ENCODE measurements at places on chromosomes 16 and 17.

DNA sequence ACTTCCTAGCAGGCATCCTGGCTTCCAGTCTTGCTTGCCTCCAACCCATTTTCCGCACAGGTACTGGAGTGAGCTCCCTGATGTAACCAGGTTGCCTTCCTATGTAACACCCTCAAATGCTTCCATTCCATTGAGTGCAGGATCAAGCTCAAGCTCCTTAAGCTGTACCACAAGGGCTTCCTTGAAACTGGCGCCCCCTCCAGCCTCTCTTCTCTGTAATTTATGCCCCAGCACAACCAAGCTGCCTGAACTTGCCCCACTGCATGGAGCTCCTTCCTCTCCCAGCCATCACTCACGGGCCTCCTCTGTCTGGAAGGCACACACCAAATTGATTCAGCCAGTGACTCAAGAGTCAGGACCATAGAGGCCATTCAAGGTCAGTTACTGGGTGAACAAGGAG lies 234.8 kb upstream of the RPL38 start:
- no peak for DNase-seq

DNA sequence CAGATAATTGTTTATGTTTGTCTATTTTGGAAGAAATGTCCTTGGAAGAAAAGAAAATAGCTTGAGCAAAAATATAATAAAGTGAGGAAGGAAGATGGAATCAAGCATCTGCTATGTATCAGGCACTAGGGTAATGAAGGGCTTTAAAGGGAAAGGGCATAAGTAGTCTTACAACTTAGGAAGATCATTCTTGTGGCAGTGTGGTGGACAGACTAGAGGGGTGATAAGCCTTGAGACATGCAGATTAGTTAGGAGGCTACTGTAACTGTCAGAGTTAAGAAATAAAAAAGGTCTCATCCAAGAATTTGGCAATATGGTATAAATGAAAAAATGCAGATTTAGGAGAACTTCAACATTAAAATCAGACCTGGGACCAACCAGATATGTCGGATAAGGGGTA lies 14.9 kb downstream of the FAM222B start:
- no peak for DNase-seq

- DNase-seq, result peak; percentile 37
These were observed 1.6 kb downstream of the MRM1 start for GRCh38 chr17:36602924-36603384.

GRCh38 chr17:14042411-14042810 lies 26.9 kb upstream of the COX10 start:
- DNase-seq, result no peak

- DNase-seq, result no peak
These were observed 65.9 kb downstream of the CEP95 start for GRCh38 chr17:64572682-64573154.

GRCh38 chr17:7439462-7440112 lies at the start of gene FGF11:
Gene FGF11 (plus strand): TSS chr17:7439512. CDS start chr17:7439621, 109 bp downstream.
- no peak for DNase-seq

GRCh38 chr17:21177401-21177800 lies 36.6 kb downstream of the TMEM11 start:
- no peak for DNase-seq

- no peak for DNase-seq
These were observed 8.5 kb upstream of the KLHL11 start for GRCh38 chr17:41873559-41874292.

- no peak for DNase-seq
These were observed 441.8 kb downstream of the HS3ST4 start for GRCh38 chr16:26133416-26134093.

DNA sequence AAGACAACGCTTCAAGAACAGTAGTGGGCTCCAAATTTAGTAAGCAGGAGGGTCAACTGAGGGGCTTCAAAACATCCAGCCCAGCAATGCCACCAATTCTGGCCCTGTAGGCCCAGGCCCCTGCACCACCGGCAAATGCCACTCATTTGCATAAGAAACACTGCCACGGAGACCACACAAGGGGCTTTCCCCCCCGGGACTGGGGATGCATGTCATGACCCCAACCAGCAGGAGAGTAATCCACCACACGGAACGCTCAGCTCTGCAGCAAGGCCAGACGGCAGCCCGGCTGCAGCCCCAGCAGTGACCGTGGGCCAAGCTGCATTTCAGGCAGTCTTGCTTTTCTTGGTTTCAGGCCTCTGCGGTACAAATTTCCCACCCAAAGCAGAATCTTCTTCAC lies 14.1 kb downstream of the TMEM11 start:
- no peak for DNase-seq

- DNase-seq, result no peak
These were observed 21.5 kb downstream of the DCAF7 start for GRCh38 chr17:63571632-63572310.

DNA sequence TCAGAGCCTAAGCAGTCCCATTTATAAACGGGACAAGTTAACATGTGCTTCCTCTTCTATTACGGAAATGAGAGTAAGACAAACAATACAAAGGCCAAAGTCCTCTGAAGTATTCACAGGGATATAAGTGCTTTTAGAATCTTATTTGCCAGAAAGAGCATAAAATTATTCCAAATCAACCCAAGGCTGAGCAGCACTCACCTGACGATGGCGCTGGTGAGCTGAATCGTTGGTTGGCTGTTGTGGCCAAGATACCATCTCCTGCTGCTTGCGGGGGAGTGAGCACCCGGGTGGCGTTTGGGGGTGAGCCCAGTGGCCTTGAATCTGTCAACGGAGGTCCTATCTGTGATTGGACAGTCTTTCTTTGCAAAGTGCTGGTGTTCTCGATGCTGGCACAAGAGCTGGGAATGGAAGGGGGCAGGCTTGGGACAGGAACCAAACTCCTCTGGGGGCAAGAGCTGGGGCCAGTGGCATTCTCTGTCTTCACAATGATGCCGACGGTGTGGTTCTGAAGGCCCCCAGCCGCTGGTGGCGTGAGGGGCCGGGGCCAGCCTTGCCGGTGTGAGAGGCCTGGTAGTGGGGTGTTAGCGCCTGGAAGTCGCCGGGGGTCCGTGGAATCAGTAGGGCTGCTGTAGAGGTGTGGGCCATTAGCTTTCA lies 9.5 kb upstream of the DHRS13 start:
- DNase-seq, result no peak

- DNase-seq, result no peak
These were observed 3.7 kb upstream of the TMEM231 start for GRCh38 chr16:75559564-75560372.

GRCh38 chr16:50605733-50606430 lies 57.7 kb downstream of the NKD1 start:
- DNase-seq, result no peak

GRCh38 chr17:73589363-73589980 lies 54.8 kb downstream of the SDK2 start:
- no peak for DNase-seq

- no peak for DNase-seq
These were observed 3.5 kb downstream of the TBX2 start for GRCh38 chr17:61402978-61403800.

- no peak for DNase-seq
These were observed 6.9 kb upstream of the GJD3 start for GRCh38 chr17:40371261-40371929.

DNA sequence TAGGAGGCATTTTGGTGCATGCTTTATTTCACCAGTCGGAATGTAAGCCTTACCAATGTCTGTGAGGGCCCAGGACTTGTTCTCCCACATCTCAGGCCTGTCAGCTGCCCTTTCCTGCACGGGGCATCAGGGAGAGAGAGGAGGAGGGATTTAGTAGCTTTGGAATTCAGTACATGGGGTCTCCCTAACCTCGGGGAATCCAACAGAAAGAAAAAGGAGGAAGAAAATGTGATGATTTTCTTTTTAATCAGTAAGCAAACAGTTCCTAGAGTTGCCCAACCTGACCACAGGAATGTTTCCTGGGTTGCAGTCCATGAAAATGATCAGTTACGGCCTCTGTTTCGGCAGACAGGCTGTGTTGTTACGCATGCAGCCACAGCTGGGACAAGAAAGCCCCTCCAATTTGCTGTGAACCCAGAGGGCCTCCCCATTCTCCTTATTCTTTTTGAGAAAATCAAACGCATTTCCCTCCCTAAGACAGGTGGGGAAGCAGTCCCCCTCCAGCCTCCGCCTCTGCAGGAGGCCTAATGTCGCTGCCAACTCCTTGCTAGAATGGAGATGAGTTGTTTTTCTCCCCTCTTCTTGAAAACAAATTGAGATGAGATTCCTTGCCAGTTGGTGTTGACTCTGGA lies 53.1 kb upstream of the TANGO6 start:
- no peak for DNase-seq

GRCh38 chr17:14693382-14693781 lies 392.5 kb downstream of the HS3ST3B1 start:
- DNase-seq, result no peak

- no peak for DNase-seq
These were observed 50.9 kb downstream of the JPH3 start for GRCh38 chr16:87653234-87653633.

GRCh38 chr17:55466671-55467070 lies 44.6 kb downstream of the SMIM36 start:
- DNase-seq, result no peak

DNA sequence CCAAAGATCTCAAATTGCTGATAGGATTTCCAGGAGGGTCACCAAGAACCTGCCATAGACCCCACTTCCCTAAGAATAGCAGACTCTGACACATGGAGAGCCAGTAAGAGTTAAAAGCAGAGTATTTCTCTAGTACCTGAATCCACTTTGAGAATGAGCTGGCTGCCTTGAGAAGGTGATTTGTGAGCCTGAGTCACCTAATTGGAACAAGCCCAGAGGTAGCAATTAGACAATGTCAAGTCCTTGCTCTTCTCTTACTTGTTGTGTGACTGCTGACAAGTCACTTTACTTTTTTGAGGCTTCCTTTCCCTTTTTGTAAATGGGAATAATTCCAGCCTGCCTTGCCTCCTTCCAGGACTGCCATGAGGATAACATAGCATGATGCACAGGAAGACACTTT lies 76.1 kb upstream of the ASIC2 start:
- no peak for DNase-seq

- DNase-seq, result no peak
These were observed 108.1 kb downstream of the SOCS1 start for GRCh38 chr16:11147754-11148444.

- DNase-seq, result no peak
These were observed 90.7 kb downstream of the TIMM22 start for GRCh38 chr17:1087381-1088241.

DNA sequence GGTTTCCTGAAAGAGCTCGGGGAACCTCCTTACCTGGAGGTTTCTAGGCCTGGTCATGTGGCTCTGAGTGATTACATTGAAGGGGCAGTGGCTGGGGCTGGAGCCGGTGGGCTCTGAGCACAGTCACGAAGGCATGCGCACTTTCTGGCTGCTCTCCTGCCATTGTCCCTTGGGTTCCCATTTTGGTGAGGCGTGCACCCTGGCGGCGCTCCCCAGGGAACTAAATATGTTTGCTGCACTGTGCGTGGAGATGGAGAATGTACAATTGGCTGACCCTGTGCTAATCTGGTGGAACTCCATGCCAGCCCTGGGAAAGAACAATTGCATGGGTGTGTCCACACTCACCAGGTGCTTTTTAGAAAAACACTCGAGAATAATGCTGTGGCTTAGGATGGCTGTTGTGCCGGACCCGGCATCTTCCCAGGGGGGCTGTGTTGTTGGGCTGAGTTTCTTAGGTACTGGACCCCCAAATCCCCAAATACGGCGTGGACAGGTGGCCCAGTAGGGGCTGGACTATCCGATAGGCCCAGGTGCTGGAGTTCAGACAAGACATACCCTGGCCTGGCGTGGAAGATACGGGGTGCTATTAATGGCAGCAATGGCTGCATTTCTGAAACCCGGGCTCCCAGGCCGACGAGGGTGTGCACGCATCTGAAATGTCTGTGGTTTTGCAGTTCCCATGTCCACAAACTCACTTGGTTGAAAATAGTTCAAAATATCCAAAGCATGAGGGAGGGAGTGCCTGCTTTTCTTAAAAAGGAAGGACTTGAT lies 230.5 kb downstream of the SEC14L1 start:
- no peak for DNase-seq

DNA sequence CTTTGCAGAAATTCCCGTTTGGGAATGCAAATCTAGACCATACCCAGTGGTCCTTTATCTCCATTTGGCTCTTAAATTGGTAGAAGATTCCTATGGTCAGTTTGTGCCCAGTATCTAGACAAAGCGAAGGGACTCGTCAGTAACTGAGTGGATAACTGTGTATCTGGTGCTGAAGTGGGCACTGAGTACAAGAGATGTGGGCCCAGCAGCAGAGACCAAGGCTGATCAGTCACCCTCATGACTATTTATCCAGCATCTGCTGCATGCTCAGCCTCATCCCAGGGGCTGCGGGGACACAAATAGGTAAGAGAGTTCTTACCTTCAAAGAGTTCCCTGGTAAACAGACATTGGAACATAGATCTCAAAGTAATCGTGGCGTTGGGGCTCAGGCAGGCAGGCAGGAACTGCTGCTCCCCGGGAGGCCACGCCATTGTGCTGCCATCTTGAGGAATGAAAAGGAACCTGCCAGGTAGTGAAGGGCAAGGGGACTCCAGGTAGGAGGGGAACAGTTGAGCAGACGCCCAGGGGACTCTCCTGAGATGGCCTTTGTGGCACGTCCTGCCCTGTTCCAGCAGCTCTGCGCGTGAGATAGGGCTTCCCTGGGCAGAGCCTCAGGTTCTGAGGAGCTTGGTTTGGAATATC lies 10.3 kb downstream of the NT5M start:
- DNase-seq, result peak; percentile 46

DNA sequence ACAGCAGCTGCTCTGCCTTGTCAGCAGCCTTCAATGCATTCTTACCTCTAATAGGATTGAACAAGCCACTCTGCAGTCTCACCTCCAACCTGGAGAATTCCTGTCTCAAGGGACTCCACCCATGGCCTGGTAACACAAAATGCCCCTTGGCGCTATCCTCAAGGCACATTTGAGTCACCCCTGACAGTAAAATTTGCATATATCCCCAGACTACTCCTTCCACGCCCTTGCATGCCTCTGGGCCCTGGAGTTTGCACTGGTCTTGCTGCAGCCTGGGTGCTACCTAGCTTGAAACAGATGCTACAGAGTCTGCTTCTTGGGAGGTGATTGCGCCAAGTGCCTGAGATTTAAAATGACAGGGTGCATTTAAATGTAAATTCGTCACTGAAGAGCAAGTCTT lies 391.4 kb upstream of the MAF start:
- no peak for DNase-seq

DNA sequence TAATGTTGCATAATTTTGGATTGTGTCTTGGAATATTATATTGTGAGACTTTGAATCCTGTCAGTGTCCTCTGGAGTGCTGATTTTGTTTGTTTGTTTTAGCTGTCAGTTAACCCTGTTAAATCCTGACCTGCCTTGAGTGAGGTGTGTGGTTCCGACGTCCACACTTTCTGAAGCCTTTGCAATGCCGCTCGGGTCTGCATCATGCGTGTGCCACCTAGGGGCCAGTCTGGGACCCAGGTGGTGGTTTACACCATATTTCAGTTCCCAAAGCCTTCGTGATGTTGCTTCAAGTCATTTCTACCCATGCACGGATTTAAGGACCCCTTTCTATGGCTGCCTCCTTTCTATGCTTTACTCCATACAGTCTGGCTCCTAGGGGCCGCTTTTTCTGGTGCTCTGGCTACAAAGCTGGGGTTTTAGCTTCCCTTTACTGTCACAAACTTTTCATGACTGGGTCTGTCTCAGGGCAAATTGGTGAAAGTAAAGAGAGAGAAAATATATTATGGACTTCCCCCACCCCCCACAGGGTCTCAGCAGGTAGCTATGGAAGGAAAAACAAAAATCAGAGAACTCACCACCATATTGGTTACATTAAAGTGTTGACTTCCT lies 11.4 kb upstream of the OR4D1 start:
- DNase-seq, result no peak

GRCh38 chr17:6347776-6348175 lies 87.1 kb downstream of the AIPL1 start:
- no peak for DNase-seq

GRCh38 chr17:81977211-81977808 lies at the start of gene ASPSCR1:
Gene ASPSCR1 (plus strand): TSS chr17:81977629. CDS start chr17:81977647, 18 bp downstream.
- DNase-seq, result peak; percentile 76

- DNase-seq, result no peak
These were observed 82.3 kb downstream of the CMIP start for GRCh38 chr16:81526935-81527334.

Data from stimulated activated CD4-positive, alpha-beta T cell treated with anti-CD3 and anti-CD28 coated beads, Interleukin-12 subunit alpha, Interleukin-12 subunit beta, amount 100 ng/mL, for 24 hours (primary cell).